ENCODE measurements at places on chromosomes 13 and 19.

DNA sequence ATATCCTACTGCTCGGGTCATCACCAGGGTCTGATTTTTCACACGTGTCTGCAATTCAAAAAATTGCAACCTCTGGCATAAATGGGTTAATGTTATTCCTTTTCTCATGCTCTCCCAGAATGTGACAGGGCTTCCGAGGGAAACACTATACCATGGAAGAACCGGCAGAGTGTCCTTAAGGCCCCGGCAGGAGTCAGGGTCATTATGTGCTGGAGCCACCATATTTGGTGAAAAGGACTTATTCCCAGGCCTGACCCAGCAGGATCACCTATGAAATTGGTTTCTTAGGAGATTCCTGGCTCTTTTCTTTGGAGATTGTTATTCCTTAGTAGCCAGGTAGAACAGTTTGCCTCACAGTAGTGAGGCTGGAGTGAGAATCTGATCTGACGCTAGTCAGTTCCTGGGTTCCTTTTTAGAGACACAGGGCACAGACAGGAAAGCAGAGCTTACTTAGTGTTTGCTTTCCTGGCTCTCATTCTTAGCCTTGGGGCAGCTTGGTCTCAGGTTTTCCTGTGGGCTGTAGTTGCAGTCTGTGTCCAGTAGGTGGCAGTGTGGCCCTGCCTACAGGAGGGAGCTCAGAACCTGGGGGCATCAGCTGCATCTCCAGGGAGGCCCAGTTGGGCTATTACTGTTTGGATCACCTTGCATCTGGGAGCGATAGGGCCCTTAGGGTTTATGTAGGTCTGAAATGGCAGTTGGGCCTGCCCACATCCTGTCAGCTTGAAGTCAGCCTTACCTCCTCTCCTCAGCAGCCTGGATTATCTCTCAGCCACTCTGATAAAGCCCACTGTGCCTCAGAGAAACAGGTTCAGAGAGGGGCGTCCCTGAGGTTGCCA is 12.4 kb downstream of the SNRNP70 start:
- DNase-seq, result no peak

GRCh38 chr19:10892256-10892655 is 20.9 kb downstream of the CARM1 start:
- no peak for DNase-seq

DNA sequence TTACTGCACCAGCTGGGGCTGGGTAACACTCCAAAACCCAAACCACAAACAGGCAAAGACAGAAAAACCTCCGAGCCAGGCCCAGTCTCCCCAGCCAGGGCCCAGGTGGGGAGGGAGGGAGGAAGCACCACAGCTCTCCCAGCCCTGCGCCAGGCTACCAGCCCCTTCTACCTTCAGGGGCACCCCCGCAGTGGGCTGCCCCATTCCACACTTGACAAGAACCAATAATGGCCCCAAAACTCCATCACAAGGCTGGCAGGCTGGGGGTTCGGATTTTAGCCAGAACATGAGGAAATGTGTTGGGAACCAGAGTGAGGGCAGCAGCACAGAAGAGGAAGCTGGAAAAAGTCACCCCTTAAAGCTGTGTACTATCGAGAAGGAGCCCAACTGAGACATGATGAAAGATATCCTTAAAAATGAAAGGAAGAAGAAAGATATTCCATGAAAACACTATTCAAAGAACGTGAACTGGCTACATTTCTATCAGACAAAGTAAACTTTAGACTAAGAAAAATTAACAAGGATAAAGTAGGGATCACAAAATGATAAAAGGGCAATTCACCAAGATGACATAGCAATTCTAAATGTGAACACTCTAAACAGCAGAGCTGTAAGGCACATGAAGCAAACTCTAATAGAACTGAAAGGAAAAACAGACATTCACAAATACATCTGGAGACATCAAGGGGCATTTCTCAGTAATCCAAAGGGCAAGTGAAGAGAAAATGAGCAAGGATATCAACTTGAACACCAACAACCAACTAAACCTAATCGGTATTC is 12.9 kb downstream of the TUBGCP3 start:
- no peak for DNase-seq

DNA sequence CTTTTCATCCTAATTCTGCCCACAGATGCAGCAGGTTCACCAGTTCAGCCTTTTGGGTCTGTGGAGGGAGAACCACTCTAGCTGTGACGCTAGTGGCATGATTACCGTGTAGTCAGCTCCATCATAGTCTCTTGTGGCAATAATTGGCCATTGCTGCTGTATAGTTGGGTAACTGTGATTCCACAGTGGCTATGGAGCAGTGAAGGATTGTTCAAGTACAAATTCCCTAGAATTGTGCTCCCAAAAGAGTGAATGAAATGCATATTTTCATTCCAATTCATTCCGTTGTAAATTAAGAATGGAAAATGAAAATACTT is 856 bp downstream of the TEX26 start:
- DNase-seq, result no peak

DNA sequence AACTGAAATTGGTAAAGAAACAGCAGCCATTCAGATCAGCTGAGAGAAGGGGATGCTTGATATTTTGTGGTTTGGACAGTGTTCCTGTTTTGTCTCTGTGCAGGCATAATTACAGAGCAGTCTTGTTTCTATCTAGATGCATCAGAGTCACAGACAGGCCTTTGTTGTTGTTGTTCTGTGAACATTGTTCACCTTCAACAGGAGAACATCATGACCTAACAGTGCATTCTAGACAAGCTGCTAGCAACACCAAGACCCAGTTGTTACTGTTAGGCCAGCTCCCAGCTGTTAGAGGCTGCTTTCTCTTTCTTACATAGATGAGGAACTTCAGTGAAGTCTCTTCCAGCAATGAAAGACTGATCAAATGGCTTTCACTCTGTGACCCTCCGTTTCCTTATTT is 8.5 kb upstream of the LSR start:
- no peak for DNase-seq

DNA sequence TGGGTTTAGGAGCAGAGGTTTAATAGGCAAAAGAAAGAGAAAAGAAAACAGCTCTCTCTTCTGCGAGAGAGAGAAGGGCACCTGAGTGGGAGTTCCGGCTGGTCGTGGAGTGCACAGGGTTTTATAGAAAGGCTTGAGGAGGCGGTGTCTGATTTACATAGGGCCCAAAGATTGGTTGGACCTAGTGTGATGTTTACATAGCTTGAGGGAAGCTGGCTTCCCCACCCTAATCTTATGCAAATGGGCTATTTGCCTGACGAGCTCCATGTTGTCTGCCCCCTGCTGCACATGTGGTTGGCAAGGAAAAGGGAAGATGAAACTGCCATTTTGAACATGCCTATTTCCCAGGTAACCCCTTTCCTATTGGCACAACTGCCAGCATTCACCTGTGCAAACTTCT is 21.5 kb upstream of the MEDAG start:
- no peak for DNase-seq

DNA sequence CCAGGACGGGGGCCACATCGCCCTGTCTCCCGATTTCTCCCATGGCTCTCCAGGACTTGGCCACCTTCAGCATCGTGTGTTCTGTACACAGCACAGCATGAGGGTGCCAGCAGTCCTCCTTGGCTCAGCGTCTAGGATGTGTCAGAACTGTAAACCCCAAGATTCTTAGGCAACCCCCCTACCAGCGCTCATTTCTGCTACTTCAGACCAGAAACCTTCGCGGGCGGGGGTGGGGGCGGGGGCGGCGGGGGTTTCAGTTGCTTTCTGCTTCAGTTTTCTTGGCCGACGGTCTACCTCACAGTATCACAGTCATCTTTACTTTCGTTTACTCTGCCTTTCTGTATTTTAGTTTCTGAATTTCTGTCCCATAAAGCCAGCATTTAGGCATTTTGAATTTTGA is 82.4 kb downstream of the GGACT start:
- no peak for DNase-seq

GRCh38 chr13:36907821-36908220 is 12.2 kb downstream of the SMAD9 start:
- DNase-seq, result no peak

DNA sequence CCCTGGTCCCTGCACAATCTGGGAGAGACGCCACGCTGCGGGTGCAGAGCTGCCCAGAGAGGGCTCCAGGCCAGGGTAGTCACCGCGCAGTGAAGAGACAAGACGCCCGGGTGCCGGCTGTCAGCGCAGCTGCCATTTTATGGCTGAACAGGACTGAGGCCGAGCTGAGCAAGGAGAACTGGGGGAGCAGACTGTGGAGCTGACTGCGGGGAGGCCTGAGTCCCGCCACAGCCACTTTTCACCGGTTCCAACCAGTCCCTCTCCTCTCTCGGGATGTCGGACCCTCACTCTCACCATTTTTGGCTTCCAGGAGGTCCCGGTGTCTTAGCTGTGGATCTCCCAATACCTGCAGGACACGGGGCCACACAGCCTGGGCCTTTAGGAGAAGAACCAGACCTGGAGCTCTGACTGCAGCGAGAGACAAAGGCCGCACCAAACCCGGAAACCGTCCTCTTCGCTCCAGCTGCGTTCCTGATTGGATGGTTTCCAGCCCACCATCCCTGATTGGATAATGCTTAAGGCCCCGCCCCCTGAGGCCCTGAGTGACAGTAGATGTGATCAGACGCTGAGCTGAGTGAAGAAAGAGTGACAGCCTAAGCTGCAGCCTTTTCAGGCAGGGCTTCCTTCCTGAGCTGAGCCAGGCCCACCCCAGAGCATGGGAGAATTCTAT is at the start of gene ZNF626:
Gene ZNF626 (minus strand): TSS at position 422 of the 670 bp plus-strand sequence. CDS start 125 bp downstream, at position 297.
- DNase-seq, result no peak

- no peak for DNase-seq
These were observed 17.0 kb downstream of the POU2F2 start for GRCh38 chr19:42115219-42115618.

GRCh38 chr13:90824032-90824431 is 523.5 kb upstream of the MIR17HG start:
- DNase-seq, result no peak

DNA sequence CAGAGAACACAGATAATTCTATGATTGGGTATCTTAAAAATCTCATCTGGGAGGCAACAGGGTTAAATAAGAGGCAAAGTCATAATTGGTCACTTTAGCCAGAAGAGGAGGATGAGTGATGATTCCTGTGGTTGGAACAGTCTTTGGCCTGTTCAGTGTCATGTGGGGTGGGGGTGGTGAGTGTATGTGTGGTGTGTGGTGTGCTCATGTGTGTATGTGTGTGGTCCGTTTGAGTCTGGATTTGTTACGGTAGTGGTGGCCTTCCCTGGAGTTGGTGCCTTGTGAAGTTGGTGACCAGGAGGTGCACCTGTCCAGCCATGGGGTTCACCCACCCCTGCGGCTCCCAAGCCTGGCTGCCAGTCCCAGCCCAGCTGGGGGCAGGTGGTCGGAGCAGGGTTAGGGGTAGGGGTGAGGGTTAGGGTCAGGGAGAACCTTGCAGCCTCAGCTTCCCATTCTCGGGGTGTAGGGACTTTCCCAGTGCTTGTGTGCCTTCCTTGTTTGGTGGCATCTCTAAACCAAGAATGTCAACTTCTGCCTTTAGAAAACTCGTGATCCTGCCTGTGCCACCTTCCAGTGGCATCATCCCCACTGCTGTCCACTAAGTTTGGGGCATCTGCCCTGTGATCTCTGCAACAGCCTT is 97.5 kb downstream of the RAB20 start:
- DNase-seq, result no peak

DNA sequence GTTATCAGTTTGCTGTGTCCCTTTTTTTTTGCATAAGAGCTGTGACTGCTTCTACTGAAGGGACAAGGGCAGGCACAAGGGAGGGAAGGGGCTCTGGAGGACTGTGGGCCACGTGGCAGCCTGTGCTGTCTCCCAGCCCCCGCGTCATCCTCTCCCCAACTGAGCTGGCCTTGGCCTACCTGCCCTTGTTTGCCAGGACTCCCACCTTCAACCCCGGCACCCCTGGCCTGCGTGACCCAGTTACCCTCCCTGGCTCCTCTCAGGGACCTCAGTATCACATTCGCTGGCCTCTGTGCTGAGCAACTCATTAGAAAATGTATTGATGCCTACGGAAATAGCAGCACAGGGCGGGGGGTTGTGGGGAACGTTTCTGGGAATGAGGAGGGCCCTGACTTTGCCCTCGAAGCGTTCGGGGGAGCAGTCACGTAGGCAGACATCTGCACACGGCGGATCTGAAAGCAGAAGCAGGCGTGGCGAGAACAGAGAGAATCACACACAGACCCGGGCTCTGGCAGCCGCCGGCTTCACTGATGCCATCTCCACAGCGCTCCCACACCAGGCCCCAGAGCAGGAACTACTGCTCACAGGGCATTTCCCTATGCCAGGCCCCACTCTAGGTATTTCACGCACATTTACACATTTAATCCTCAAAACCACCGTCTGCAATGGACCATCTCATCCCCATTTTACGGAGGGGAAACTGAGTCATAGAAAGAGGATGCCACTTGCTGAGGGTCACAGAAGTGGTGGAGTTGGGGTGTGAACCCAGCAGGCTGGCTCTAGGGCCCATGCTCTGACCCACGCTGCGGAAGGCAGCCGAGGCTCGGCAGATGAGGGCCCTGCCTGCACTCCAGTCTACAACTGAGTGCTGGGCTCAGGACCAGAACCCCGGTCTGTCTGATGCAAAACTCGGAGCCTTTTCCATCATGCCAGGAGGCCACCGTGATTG is 5.7 kb upstream of the ATF5 start:
- no peak for DNase-seq

GRCh38 chr13:45928176-45928575 is 76.6 kb upstream of the SIAH3 start:
- DNase-seq, result no peak

DNA sequence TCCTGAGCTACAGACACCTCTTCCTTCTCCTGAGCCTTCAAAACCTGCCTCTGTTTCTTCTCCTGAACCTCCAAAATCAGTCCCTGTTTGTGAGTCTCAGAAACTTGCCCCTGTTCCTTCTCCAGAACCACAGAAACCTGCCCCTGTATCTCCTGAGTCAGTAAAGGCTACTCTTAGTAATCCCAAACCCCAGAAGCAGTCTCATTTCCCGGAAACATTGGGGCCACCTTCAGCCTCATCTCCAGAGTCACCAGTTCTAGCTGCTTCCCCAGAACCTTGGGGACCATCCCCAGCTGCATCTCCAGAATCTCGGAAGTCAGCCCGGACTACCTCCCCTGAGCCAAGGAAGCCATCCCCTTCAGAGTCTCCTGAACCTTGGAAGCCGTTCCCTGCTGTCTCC is 10.0 kb downstream of the CHAMP1 start:
- DNase-seq, result no peak

- no peak for DNase-seq
These were observed 545 bp downstream of the RAD23A start for GRCh38 chr19:12946092-12946721.

GRCh38 chr13:44620057-44620456 is 43.9 kb upstream of the TSC22D1 start:
- DNase-seq, result no peak

DNA sequence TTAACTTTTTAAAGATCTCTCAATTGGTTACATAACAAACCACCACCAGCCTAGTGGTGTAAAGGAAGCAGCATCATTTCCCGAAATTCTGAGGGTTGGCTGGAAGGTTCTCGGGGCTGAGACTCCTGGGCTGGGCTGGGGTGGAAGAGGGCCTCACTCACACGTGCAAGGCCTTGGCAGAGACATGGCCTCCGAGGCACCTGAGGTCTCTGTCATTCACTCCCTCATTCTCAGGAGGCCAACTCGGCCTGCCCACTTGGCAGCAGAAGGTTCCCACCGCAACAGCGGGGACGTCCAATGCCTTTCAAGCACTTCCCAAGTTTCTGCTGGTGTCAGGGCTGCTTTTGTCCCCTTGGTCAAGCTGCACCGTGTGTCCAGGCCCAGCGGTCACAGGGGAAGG is 18.6 kb upstream of the RASA3 start:
- no peak for DNase-seq

Measured in SIG-M5 (cell line).